ENCODE measurements at places on chromosomes 1 and 21.
A peak's percentile ranks its signal among the peaks of the same experiment; 100 is the strongest.

- peak; percentile 42 for DNase-seq
Measured at GRCh38 chr1:10631811-10632593, 157.3 kb downstream of the PEX14 start.

GRCh38 chr1:225424562-225425200 lies 3.2 kb downstream of the LBR start:
- no peak for DNase-seq

DNA sequence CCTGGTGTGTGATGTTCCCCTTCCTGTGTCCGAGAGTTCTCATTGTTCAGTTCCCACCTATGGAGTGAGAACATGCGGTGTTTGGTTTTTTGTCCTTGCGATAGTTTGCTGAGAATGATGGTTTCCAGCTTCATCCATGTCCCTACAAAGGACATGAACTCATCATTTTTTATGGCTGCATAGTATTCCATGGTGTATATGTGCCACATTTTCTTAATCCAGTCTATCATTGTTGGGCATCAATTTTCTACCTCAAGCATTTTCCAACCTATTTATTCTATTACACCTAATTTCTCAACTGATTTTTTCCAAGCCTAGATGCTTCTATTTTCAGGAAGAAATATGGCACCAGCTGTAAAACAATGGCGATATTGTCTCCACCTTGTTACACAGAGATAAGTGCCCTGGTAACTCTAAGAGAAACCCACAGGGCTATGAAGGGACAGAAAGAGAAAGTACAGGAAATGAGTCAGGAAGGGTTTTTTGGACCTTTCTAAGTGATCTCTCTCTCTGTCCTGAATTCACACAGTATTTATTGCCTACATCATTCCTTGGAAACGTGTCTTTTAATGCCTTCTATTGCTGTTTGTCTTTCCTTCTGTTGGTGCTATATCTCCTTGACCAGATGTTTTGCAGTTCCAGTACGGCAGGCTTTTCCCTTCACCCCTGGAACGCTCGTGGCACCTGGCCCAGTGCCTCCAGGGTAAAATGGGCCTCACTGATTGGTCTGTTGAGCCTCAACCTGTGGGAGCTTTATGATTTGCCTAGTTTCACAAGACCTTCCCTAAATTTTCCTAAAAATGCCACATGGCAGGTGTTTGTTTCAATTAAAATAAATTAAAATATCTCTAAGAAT lies 14.6 kb upstream of the JAK1 start:
- no peak for DNase-seq

DNA sequence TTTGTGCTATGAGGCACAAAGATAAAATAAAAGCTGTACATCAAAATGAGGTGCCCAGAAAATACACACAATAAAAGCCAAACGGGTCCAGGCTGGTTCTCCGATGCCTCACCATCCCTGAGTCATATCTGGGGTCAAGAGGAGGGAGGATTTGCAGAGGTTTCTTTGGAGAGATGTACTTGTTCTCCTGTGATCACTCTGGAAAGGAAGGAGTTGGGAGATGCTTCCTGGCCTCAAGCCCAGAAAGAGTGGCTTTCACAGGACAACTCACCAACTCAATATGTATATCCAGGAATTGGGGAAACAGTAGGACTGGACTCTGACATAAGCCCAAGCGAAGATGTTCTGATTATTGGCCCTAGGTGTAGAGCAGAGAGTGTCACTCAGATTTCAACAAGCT lies 51.9 kb downstream of the DIPK1A start:
- no peak for DNase-seq

DNA sequence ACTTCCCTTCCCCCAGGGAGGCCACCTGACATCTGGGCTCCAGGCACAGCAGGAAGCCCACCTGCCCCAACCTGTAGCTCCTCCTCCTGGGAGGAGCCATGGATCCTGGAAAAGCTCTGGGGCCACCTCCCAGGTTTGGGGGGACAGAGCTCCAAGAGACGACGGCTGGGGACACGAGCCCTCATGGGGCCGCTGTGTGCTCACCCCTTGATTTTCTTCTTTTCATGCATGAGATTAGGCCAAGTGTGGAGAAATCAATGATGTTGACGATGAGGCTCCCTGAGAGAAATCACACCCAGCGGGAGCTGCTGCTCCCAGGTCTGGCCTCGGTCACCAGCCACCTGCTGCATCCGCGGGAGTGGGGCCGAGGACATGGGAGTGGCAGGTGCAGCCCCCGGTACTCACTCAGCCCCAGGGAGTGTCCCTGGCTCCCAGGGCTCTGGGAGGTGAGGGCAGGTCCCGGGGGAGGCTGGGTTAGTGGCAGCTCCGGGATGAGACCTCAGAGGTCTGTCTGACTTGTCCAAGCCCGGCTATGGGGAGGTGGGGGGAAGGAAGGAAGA lies 8.7 kb downstream of the TNFRSF14 start:
- no peak for DNase-seq

GRCh38 chr1:164754088-164754600 lies 195.2 kb downstream of the PBX1 start:
- peak; percentile 54 for DNase-seq

DNA sequence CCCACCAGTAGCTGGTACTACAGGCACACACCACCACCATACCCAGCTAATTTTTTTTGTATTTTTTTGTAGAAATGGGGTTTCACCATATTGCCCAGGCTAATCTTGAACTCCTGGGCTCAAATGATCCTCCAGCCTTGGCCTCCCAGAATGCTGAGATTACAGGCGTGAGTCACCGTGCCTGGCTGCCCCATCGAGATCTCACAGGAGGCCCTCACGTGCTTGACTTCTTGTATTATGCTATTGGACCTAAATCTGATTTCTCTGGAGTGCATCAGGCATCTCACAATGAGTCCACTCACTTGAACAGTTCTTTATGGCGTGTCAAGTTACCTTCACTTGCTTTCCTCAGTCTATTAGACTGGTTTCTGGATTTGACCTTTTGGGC lies 9.3 kb upstream of the RSRP1 start:
- DNase-seq: no peak

DNA sequence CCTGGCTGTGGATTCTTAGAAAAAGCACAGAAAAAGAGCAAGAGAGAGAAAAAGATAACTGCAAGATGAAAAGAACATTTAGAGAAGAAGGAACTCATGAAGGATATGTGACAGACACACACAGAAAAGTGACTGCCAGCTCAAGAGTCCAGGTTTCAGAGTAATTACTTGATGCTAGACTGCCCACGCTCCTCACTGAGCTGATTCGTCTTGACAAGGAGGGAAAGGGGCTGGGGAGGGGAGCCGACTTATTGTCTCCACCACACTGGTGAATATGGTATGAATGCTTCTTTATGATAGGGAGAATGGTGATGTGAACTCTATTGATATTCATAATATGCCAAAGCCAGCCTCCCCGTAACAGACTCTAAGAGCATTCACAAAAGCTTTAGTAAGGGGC lies 140.4 kb downstream of the BRINP2 start:
- no peak for DNase-seq

GRCh38 chr21:46009951-46010705 lies 28.6 kb downstream of the COL6A1 start:
- DNase-seq: peak; percentile 34

- DNase-seq: no peak
Measured at GRCh38 chr21:40244981-40245380, 377.7 kb downstream of the PCP4 start.

GRCh38 chr1:162561616-162562469 lies at the start of gene UAP1:
TSS of gene UAP1 (plus strand) at chr1:162561722. CDS start at chr1:162566069, 4,347 bp downstream.
- DNase-seq: no peak

DNA sequence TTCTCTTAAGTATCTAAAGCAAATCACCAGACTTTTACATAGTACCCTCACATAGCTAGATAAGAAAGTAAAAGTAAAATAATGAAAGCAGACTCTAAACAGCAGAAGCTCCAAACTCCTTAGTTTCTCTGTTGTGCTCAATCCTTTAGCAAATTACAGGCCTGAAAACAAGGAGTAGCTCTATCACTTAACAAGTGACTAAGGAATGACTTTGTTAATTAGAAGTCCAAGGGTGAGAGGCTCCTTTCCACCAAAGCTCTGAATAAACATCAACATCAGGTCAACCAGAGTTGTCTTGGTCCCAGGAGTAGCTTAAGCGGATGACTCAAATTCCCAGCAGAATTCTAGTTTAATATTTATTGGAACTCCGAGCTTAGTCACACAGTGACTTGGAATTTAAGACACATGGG lies 5.9 kb downstream of the NRIP1 start:
- no peak for DNase-seq

GRCh38 chr1:16248603-16249516 lies 11.9 kb upstream of the CPLANE2 start:
- DNase-seq: peak; percentile 91

All from aorta (tissue), 5 donors.